ENCODE measurements at places on chromosomes 12 and 14. TPM values are rescaled to one million over a fixed set of nuclear protein-coding genes. Genes with fewer than 3 reads are reported as not detected.

DNA sequence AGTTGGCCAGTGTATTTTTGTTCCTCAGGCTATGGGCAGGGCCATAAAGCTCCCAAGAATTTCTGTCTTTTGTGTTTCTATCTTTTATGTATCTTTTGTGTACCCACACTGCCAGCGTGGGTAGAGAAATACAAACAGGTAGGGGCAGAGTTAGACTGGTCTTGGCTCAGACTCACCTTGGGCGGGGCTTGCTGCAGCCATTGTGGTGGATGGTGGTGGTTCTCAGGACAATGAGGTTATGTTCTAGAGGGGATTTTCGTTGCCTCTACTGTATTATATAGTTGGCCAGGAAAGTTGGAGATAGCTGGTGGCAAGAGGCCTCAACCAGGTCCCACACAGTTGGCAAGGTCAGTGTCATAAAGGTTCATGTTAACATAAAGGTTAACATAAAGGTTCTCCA lies 977.5 kb upstream of the LRFN5 start:
- no peak overlapping the region for H3K4me3 ChIP-seq
- DNase-seq = no peak
- no peak overlapping the region for H3K27ac ChIP-seq
- no peaks in the 10 kb centered on the region for H3K36me3 ChIP-seq
- H3K4me1 ChIP-seq = no peaks in the 10 kb centered on the region

The CHGA gene
- not detected for total RNA-seq

- no peak overlapping the region for H3K27ac ChIP-seq
- H3K27me3 ChIP-seq = no peaks in the 10 kb centered on the region
- H3K4me3 ChIP-seq = no peak overlapping the region
- DNase-seq = no peak
- H3K36me3 ChIP-seq = no peaks in the 10 kb centered on the region
Observed at GRCh38 chr14:77154421-77154820, 12.8 kb upstream of the ZDHHC22 start.

DNA sequence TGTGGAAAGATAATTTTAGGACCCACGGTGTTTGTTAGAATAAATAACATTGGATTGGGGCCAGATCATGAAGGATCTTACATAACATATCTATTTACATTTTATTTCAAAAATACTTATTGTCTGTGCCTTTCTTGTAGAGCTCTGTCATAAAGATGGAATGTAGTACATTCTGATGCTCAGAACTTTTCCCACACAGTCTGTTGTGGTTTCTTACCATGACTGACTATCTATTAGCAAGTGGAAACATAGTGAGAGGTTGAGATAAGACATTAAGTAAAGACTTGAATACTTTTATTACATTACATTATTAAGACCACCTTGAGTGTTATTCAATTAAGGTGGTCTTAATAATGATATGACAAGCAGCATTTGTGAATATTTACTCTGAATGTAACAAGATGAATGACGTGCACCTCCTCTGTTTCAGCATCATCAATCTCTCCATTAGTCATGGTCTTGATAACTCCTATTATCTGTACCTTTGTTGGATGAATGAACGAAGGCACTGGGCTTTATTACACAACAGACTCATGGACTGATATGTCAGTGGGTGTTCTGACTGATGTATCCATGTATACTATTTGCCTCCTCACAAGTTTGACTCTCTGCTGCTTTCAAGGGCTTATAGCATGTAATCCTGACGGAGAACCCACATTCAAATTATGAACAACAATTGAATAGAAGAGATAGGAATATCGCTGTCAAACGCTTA lies 883.0 kb upstream of the FLRT2 start:
- no peak overlapping the region for H3K4me3 ChIP-seq
- no peak for DNase-seq
- H3K27me3 ChIP-seq = no peaks in the 10 kb centered on the region
- no peaks in the 10 kb centered on the region for H3K4me1 ChIP-seq
- H3K27ac ChIP-seq = no peak overlapping the region
- no peaks in the 10 kb centered on the region for H3K36me3 ChIP-seq

DNA sequence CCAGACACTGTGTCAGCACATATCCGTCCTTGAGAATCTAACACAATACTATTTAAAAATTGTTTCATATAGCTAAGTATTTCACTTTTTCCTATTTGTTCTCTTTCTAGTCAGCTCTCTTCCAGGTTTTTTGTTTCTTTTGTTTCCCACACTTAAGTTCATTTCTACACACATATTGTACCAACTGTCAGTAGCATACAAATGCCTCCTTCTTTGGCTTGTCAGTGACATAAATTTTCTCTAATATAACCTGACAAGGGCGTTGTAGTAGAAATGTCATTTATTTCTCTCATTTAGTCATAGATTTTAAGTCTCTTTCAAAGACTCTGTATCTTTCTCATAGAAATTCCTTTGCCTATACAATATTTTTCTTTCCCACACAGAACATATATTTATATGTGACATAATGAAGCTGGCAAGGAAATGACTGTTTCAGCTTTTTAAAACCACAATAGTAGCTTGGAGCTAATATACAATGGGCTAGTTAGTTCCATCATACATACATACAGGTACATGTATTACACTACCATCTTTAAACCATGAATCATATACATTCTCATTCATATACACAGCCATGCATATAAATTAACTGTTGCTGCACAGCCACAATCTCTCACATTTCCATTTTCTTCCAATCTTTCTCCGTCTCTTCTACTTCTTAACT lies 42.3 kb upstream of the EPS8 start:
- H3K4me3 ChIP-seq = no peak overlapping the region
- DNase-seq = no peak
- H3K4me1 ChIP-seq = no peaks in the 10 kb centered on the region
- no peaks in the 10 kb centered on the region for H3K36me3 ChIP-seq

DNA sequence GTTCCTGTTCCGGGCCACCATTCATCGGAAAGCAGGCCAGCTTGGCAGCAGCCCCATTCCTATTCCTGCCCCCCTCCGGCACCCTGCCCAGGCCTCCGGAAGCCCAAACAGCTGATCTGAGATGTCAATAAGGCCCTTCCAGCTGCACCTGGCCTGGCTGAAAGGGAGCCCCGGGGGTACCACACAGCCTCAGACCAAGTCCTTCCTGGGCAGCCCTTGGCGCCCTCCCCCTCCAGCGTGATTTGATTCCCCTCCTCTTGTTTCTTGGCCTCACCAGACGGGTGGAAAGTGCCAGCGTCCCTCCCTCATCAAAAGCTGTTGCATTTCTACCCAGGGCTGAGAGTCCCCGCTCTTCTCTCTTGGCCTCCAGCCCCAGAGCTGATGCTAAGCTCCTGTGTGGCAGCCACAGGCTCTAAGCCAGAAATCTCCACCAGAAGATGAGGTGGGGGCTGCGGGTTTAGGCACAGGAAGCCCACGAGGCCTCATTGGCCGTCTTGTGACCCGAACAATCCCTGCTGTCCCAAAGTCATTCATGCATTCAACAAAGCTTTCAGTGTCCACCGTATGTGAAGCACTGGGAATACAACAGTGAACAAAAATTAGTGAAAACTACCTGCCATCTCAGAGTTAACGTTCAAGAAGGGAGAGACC lies 215.4 kb downstream of the SLC41A2 start:
- no peaks in the 10 kb centered on the region for H3K36me3 ChIP-seq
- no peak overlapping the region for H3K4me3 ChIP-seq
- DNase-seq = no peak
- peaks cover 48% of the 10 kb centered on the region for H3K4me1 ChIP-seq
- no peaks in the 10 kb centered on the region for H3K27me3 ChIP-seq
- no peak overlapping the region for H3K27ac ChIP-seq

DNA sequence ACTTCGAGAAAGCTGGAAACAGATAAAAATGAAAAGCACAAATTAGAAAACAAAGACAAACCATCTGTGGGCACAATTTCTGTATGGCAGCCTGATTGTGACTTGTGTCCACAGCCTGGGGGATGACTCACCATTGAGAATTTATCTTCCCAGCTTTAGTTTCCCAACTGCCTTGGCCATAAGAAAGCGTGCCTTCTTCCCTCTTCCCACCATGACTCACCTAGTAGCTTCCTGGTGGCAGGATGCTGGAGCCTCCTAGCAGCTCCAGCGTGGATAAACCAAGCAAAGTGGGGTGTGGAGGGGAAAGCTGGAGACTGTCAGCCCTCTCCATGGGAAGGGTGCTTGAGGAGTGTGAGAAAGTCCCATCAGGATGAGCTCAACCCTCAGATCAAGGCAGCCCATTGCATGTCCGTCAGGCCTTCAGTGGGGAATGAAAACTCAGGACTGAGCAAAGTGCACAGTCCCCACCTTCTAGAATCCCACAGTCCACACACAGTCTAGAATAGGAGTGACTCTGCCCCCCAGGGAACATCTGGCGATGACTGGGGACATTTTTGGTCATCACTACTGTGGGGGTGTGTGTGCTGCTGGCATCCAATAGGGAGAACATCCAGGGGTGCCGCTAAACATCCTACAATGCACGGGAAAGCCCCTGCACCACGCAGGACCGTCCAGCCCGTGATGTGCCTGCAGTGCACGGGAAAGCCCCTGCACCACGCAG lies 22.4 kb upstream of the SERPINA6 start:
- H3K4me3 ChIP-seq = no peak overlapping the region
- peaks cover 3% of the 10 kb centered on the region for H3K4me1 ChIP-seq
- DNase-seq = no peak
- no peaks in the 10 kb centered on the region for H3K36me3 ChIP-seq

The MYH6 gene
- 0.09 TPM for total RNA-seq
